ENCODE measurements at places on chromosomes 11 and 22.

DNA sequence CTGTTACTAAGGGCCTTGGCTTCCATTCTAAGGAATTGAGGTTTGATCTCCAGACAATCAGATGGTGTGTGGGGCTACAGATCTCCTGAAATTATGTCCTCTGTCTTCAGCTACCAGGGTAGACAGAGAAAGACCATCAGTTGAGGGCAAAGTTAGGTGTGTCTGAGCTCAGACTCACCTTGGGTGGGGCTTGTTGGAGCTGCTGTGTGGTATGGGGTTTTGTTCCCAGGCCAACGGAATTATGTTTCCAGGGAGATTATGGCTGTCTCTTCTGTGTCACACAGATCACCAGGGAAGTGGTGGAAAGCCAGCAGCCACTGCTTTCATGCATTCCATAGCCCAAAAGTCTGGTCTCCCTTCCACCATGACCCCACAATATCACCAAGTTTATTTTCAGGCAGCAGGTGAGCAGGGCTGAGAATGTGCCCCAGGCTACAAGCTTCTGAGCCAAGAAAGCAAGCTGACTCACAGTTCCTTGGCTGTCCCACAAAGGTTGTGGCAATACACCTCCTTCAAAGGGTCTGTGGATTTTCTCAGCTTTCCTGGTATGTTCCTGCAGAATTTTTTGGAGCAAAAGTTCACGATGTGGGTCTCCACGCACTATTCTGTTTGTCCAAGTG lies 714.9 kb downstream of the LUZP2 start:
- DNase-seq: no peak

- no peak for DNase-seq
Measured at GRCh38 chr11:68468217-68468828, 7.8 kb downstream of the PPP6R3 start.

GRCh38 chr11:47607380-47607779 lies 13.2 kb upstream of the C1QTNF4 start:
- no peak for DNase-seq

GRCh38 chr11:8177136-8177535 lies 8.3 kb upstream of the RIC3 start:
- no peak for DNase-seq

GRCh38 chr11:19679952-19680828 lies 32.4 kb upstream of the NAV2 start:
- no peak for DNase-seq

GRCh38 chr11:29328961-29329441 lies 687.8 kb downstream of the KCNA4 start:
- peak; percentile 17 for DNase-seq
